CD8-positive, alpha-beta memory T cell (primary cell): ENCODE measurements at places on chromosomes 16 and 17. TPM values are rescaled to one million over a fixed set of nuclear protein-coding genes. Genes with fewer than 3 reads are reported as not detected.

Gene SLC25A10
- polyA plus RNA-seq: 4.9 TPM

Gene SP2
- polyA plus RNA-seq: 13.4 TPM

Gene EEF2KMT
- polyA plus RNA-seq: 17.1 TPM

Gene CLUH
- polyA plus RNA-seq: 17.8 TPM

Gene DRC7
- polyA plus RNA-seq: not detected

Gene TAC4
- not detected for polyA plus RNA-seq

Gene SEPTIN12
- polyA plus RNA-seq: not detected

Gene CAMTA2
- 19.6 TPM for polyA plus RNA-seq

Gene APRT
- 490 TPM for polyA plus RNA-seq

Gene STH
- not detected for polyA plus RNA-seq

Gene CORO6
- 0.17 TPM for polyA plus RNA-seq

Gene IGF2BP1
- polyA plus RNA-seq: not detected

Gene RHBDL3
- not detected for polyA plus RNA-seq

Gene KRTAP4-6
- 0.35 TPM for polyA plus RNA-seq

Gene KRT9
- polyA plus RNA-seq: not detected

Gene DNASE1L2
- not detected for polyA plus RNA-seq

Gene ZNF821
- 12.6 TPM for polyA plus RNA-seq

Gene CES4A
- polyA plus RNA-seq: 1.7 TPM

Gene ZP2
- not detected for polyA plus RNA-seq

Gene MEIOC
- 0.09 TPM for polyA plus RNA-seq

Gene KRT12
- not detected for polyA plus RNA-seq

Gene PPL
- 0.29 TPM for polyA plus RNA-seq

Gene SLC9A5
- not detected for polyA plus RNA-seq

Gene CD19
- not detected for polyA plus RNA-seq

Gene C1QTNF1
- polyA plus RNA-seq: not detected

Gene ATPAF2
- polyA plus RNA-seq: 16.0 TPM

Gene MAP2K6
- 18.7 TPM for polyA plus RNA-seq

Gene OTOP3
- not detected for polyA plus RNA-seq

Gene CANT1
- polyA plus RNA-seq: 13.4 TPM

Gene CYB561
- polyA plus RNA-seq: 42.7 TPM

Gene CCL13
- polyA plus RNA-seq: not detected

Gene RTN4RL1
- polyA plus RNA-seq: 0.32 TPM

Gene NHLRC4
- polyA plus RNA-seq: 1.6 TPM
